CD8-positive, alpha-beta memory T cell (primary cell): ENCODE measurements at places on chromosomes 11 and 22.

DNA sequence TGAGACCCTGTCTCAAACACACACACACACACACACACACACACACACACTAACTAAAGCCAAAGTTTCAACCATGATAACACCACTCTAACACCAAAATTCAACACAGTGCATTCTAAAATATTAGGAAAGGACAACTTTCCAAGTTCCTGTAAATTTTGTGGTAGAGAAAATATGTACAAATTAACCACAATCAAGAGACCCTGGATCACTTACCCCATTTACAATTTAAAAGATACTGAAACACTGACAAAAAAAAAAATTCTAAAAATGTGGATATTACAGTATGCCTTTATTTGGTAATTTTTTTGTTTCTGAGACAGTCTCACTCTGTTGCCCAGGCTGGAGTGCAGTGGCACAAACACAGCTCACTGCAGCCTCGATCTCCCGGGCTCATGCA is 9.7 kb downstream of the MRTFA start:
- DNase-seq = no peak

DNA sequence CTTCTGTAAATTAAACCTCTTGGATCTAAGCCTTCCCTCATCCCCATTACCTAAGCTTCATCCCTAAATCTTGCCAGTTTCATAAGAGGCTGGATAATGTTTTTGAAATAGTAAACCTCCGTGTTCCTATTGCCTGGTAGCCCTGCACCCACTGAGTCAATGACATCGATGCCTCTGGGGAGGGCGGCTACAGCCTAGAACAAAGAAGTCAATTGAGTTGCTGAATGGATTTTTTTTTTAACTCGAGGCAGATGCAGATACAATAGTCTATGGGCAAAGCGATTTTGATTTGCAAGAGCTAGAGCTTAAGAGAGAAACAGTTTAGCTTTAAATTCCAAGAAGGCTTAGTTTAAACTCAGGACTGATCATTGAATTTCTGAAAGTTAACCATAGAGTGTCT is 121.3 kb downstream of the NECTIN1 start:
- no peak for DNase-seq

DNA sequence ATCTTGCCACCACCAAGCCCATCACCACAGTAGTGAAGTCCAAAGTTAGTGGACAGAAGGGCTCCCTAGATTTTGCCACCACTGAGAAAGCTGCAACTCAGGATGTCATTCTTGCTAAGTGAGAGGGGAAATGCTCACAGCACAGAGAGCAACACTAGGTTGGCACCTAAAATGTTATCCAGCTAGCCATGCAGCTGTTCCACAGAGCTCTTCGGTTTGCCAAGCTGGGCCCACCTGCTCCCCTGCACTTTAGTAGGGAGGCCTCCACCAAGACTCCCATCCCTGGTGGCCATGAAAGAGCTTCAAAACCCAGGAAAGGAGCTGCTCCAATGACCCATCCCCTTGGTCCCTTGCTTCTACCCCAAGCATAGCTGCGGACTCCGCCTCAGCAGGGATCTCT is 63.8 kb downstream of the TRIM29 start:
- no peak for DNase-seq

- no peak for DNase-seq
These were observed 6.8 kb downstream of the MAP4K2 start for GRCh38 chr11:64796047-64796756.

- no peak for DNase-seq
These were observed 19.5 kb upstream of the P2RY6 start for GRCh38 chr11:73252577-73253191.

DNA sequence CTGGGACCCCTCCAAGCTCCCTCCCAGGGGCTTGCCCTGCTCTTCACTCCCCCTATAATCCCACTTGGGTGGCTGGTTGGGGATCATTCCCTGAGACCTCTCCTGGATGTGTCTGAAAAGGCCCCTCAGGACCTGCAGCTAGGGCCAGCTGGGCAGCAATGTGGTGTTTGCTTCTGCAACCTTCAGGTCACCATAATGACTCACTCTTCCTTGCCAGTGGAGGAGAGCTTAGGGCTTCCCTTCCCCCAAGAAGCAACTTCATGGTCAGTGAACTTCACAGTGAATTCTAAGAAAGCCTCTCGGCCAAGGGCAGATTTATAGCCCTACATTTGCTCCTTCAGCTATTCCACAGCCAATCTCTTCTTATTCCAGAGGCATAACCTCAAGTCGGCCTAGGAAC is 45.1 kb upstream of the TSPAN18 start:
- no peak for DNase-seq

DNA sequence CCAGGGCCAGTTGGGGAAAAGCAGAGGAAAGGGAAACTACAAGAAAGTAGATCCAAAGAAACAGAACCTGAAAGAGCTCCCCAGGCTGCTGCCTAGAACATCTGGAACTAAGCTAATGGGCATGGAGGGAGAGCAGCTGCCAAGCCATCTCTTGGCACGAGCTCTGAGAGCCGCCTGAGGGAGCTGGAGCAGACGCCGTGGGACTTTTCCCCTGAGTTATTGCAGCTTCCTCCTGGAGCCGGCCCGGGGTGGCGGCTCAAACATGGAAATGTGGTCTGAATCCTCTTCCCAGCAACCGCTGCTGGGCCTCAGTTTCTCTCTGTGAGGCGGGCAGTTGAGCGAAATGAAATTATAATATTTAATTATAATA is 41.8 kb downstream of the LIF start:
- DNase-seq = no peak

- no peak for DNase-seq
These were observed 19.4 kb downstream of the GUCY1A2 start for GRCh38 chr11:106998916-106999188.
